ENCODE measurements at places on chromosomes 11 and 22. TPM values are rescaled to one million over a fixed set of nuclear protein-coding genes. Genes with fewer than 3 reads are reported as not detected.

DNA sequence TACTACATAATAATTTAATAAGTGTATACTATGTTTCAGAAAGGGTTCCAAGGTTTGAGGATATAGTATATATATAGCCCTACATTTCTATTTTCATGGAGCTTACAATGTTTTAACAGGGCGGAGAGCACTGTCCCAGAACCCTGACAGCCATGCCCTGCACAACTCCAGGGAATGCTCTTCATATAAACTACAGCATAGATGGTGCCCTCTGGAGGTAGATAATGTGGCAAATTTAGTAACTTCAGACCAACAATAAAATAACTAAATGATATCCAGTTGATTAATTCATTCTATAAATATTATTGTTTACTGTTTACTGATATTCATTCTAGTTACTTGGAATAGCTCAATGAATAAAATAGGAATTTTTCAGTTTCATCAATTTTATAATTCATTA is 693.7 kb upstream of the CCDC179 start:
- no peak for DNase-seq

Gene SLCO2B1
- polyA plus RNA-seq = 25.1 TPM

DNA sequence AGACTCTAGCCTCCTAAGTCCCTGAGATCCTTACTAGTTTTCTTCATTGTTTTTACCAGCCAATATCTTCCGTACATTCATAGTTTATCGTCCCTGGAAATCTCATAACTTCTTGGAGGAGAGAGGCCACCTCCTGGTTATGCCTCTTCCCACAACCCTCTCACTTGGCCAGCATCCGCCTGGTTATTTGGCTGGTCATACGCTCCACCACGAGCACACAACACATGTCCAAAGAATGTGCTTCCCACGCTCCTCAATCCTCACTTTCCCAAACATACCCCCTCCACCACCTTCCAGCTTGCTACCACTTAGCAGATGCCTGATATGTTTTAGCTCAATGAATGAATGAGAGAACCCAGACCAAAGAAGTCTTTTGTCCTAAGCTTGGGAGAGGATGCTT is 83.5 kb upstream of the EIF3D start:
- DNase-seq = no peak

Gene DDB1
- polyA plus RNA-seq = 109 TPM

- no peak for DNase-seq
Measured at GRCh38 chr11:79702303-79702702, 261.5 kb upstream of the TENM4 start.

DNA sequence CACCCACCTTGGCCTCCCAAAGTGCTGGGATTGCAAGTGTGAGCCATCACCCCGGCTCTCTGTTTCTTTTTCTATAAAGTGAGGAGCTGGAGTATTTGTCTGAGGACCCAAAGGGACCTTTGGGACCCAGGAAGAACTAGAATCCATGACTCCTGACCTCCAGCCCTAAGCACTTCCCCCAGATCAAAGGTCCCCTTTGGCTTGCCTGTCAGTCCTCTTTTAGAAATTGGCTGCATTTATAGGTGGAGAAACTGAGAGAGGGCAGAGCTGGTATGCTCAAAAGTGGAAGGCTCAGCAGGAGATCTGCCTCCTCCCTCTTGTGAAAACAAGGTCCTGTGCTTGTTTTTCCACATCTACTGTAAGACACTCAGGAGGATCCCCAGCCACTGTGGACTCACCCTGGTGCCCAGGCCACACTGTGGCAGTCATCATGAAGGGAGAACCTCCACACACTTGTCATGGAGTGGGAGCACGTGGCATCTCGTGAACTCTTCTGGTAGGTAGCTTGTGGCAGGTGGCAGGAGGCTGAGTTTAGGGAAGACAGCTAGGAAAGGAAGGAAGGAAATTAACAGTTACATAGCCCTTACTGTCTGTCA is 12.4 kb upstream of the PLEKHA7 start:
- no peak for DNase-seq

Gene BAIAP2L2
- polyA plus RNA-seq = 0.42 TPM

DNA sequence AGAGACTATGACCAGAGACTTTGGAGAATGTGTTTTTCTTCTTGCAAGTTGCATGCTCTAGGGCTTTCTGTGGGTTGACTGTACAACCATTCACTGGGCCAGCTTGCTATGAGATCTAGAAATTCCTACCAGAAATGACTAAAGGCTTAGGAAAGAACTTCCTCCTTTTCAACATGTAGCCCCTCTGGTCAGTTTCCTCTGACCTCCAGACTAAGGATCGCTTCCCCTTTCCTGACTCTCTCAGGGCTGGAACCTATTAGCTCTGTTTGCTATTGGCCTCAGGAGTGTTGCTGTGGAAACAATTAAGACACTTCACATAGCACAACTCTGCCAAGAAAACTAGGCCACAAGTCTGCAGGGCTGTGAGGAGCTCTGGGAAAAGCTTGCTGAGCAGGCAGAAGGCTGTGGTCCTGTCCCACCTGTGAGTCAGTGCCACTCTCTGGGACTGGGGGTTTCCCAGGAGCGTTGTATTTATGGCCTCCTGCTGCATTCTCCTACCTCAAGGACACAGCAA is 10.7 kb downstream of the CRY2 start:
- DNase-seq = no peak

GRCh38 chr11:128708660-128709059 is 14.8 kb downstream of the FLI1 start:
- no peak for DNase-seq

DNA sequence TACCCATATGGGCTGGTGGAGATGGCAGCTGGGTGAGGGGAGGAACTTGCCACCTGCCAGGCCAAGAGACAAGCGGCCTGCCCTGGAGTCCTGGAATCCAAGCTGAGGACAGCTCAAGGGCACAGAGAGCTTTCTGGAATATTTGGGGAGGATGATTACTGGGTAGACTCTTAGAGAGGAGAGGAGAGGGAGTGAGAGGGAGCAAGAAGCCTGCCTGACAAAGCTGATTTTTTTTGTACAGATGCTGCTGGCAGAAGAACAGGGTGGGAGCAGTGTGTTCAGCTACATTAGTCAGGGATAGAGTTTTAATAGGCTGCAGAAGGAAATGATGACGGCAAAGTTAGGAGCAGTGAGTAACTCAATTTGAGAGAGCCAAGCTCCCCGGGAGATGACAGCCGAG is 299.3 kb downstream of the NXPE2 start:
- DNase-seq = peak; percentile 28

DNA sequence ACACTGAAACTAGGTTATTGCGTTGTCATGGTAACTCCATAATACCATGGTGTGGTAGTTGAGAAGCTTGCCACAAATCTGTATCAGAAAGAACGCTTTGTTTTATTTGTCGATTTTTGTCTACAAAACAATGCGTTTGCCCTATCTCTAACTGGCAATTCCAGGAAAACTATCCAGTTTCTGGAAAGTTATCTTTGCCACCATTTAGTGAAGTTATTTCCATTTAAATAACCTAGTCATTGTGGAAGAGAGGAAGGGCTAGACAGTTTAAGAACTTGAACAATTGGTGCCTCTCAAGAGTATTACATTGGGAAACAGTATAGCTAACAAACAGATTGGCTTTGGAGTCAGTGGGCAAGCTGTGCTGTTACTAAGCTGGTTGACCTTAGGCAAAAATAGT is 7.9 kb downstream of the HSD17B12 start:
- no peak for DNase-seq

Gene ISX
- polyA plus RNA-seq = not detected

DNA sequence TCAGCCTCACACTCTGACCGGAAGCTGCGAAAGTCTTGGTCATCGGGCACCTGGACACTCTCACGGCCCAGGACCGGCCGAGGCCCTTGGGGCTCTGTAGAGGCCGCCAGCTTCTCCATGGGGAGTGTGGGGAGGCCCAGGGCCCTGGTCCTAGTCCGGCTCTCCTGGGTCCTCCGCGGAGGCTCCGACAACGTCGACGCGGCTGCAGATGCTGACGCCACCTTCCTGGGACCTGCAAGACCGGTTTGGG is 12.9 kb downstream of the STARD10 start:
- DNase-seq = no peak

Gene NXPE4
- not detected for polyA plus RNA-seq

DNA sequence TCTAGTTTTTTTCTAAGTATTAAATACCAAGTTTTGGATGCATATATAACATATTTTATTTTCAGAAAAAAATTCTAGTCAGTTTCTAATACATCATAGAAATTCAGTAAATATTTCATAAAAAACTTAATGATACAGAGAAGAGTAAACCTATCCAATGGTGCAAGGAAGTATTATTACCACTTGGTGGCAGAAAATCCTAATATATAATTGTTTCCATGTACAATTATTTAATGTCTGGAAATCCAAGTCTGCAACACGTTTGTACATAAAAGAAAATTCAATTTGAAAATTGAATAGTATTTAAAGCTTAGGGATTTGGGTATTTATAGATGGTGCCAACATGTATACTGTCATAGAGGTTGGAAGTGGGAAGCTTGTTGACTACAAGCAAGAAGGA is 127.0 kb downstream of the TRPC6 start:
- DNase-seq = no peak

Gene ME3
- polyA plus RNA-seq = 17.6 TPM

DNA sequence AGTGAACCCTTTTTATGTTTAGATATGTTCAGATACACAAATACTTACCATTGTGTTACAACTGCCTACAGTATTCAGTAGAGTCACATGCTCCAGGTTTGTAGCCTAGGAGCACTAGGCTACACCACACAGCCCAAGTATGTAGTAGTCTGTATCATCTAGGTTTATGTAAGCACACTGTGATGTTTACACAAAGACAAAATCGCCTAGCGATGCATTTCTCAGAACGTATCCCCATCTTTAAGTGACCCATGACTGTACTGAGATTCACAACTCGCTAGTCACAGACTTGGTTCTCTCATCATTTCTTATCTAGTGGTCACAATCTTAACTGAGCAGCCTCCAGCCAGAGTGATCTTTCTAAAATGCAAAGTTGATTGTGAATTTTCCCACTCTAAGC is 119.2 kb downstream of the RASSF10 start:
- DNase-seq = no peak

- DNase-seq = no peak
Measured at GRCh38 chr22:31650391-31650790, 11.6 kb downstream of the PISD start.

Gene RIMBP3C
- not detected for polyA plus RNA-seq

DNA sequence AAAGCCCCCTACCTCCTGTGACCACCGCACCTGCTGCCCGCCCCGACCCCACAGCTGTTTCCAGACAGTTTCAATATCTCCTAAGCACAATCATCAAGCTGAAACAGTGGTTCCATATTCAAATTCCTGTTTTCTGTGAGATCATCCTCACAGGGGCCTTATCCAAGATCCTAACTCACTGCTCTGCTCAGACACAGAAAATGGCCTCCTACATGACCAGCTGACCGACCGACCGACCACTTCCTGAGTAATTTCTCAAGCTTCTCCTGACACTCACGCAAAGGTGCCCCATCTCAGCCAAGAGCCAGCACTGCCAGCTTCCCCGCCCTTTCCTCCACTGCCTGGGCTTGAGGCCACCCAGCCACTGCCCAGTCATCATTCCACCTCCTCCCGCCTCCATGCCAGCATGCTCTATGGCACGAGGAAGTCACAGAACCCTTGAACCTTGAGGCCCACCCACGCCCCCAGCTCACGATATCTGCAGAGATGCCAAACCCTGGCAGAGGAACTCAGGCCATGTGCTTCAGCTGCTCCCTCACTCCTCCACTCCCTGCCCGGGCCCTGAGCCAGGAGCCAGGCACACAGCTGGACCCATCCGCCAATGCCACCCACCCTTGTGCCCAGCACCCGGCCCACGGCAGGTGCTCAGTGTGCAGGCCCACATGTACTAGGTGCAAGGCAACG is 14.0 kb downstream of the KIAA0930 start:
- DNase-seq = no peak

DNA sequence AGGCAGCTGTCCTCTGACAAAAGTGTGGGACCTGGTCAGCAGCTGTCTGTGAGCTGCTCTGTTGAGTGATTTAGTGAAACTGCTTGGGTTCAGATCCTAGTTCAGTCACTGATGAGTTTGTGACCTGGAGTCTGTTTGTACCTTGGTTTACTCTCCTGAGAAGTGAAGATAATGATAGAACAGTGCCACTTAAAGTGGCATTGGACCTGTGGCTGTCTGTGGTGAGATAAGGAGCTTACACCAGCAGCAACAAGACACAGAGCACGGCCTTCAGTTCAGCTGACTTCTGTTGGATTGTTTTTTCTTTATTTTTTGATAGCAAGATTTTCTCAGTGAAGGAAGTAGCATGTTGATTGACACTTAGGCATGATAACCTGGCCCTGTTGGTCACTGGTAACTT is 46.2 kb upstream of the CTTN start:
- no peak for DNase-seq

DNA sequence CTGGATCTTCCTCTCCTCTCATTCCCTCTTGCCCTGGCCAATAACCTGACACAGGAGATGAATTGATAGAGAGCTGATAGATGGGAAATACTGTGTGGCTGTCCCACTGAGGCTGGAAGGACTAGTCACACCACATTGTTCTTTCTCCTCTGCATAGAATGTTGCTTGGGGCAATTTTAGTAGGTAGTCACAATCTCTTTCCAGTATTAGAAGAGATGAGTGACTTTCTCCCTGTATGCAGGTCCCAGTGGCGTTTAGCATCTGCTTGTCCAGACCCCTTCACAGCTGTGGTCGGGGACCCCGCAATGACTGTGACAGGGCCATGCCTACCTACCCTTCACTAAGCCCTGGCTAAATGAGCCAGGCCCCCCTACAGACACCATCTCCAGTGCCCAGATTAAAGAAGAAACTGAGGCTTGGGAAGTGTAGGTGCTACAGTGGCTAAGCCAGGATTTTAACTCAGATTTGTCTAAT is 24.0 kb upstream of the P2RY2 start:
- DNase-seq = no peak

- DNase-seq = no peak
Measured at GRCh38 chr22:17802822-17803221, 28.6 kb upstream of the BID start.

DNA sequence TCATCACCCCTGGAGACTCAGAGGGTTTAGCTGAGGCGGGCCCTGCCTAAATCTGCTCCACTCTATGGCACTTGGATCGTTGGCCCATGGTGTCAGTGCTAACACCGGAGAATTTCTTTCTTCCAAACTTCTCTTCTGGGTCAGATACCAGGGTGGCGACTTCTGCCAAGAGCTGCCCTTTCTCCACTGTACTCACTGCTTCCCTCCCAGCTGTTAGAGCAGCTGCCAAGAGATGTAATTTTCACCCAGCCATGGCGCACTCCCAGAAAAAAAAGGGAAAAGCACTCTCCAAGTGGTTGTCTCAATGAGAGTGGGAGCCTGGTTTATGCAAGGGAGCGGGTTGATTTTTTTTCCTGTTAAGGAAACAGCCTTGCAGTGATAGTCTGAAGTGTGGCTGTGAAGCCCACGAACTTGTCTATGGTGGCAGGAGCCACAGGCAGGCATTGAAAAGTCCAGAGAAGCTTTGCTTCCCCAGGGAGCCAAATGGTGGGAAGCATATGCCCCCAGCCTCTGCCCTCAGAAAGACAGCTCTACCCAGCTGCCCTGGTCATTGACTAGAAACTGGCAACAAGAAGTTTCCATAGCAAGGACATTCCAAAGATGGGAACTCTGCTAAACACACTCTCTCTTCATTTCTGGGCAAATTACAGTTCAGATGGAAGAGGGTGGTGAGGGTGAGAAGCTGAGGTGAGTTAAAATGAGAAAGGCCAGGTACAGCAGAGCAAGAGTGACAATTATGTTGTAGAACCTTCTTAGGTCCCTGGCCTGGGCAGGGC is 10.7 kb downstream of the PCSK7 start:
- DNase-seq = no peak

Gene DNAJC4
- 57.6 TPM for polyA plus RNA-seq

Gene RCE1
- 18.7 TPM for polyA plus RNA-seq

GRCh38 chr11:46306296-46306853 is 28.9 kb downstream of the CREB3L1 start:
- no peak for DNase-seq

Gene FXYD2
- 1.9 TPM for polyA plus RNA-seq

Gene C2CD3
- 9.8 TPM for polyA plus RNA-seq

Gene C11orf97
- not detected for polyA plus RNA-seq
